ENCODE measurements at places on chromosomes 6 and 20.
A peak's percentile ranks its signal among the peaks of the same experiment; 100 is the strongest.

DNA sequence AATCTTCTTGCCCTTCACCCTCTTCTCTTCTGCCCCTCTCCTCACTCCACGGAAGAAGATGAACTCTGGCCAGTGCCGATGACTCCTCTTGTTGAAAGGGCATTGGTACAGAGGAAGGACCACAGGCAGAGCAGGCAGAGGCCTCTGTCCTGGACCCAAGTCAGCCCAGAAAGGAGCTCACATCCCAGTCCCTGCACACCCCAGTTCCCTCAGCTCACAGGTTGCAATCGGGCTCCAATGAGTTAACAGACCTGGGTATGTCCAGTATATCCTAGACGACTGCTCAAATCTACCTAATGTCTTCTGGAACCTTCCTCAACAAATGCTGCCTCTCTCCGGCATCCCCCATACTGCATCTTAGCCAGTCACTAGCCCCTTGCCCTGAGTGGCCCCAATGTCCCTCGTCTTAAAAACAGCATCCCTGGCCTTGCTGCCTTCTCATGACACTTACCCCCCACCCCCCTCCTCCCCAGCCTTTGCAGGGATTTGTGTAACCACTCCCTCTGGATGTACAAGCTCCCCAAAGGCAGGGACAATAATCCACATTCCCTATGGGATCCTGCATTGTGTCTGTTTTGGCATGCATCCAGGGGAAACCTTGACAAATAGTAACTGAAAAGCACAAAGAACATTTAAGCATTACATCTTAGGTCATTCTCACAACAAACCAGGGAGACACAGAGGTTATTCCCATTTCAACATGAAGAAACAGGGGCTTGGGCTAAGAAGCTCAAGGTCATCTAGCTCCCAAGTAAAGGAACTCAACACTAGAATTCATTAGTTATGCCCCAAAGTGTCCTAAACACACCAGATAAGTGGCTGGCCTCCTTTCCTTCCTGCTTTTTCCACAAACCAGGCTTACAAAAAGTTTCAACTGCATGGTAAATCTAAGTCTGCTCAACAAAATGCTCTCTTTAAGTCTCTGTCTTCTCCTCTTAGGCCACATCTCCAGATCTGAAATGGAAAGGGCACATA lies 45.1 kb downstream of the TRERF1 start:
- DNase-seq = no peak

DNA sequence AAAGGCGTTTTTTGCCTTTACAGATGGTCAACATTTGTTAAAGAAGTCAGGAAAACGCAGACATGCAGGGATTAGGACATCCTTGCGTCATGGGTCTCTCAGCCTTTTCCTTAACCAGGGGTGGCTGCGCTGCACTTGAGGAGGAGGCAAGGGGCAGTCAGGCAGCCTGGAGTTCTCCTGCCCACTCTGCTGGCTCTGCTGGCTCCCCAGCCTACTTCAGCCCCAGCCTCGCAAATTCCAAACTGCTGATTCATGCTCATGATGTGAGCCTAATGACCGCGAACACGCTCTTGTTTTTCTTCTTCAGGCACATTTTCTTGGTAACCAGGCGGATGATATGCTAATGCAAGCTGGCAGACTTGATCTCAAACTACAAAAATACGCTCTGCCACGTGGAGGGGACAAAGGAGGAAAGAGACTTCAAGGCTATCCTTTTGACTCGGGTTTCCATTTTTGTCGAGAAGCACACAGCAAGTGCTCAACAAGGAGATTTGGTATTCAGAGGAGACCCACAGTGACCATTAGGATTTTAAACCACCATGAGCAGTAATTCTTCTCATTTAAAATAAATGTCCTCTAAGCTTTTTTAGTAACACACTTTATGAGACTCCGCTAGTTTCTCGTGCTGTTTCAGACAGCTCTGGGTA lies 290.3 kb upstream of the STXBP5 start:
- DNase-seq = no peak

DNA sequence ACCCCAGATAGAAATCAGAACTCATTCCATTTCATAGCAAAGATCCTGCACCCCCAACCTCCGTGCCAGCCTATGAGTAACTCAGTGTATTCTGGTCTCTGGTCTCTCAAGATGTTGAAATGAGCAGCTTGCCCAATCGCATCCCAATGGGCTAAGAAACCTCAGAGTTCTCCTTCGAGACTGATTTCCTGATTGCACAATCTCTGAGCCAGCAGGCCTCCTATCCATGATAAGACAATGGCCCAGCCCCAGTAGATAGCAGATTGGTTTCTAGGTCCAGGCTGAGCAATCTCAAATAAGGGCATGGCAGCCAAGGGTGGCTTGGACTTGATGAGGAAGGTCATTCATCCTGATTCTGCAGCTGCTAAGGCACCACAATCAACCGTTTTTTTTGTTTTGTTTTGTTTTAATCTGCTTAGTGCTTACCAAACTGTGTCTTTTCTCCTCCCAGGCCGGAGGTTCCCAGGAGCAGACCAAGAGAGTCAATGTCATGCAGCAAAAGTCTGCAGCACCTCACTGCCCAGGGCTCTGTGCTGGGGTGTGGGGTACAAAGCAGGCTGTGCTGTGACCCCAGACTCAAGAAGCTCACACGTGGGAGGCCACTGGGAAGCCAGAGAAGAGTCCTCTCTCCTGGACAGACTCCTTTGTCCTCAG lies 125.1 kb upstream of the NXT1 start:
- DNase-seq = no peak

GRCh38 chr6:89375427-89376267 lies 23.1 kb upstream of the UBE2J1 start:
- peak; percentile 34 for DNase-seq

GRCh38 chr6:28378644-28379043 lies 20.9 kb downstream of the ZSCAN12 start:
- DNase-seq = no peak

GRCh38 chr6:22673474-22673873 lies 104.1 kb downstream of the HDGFL1 start:
- no peak for DNase-seq

DNA sequence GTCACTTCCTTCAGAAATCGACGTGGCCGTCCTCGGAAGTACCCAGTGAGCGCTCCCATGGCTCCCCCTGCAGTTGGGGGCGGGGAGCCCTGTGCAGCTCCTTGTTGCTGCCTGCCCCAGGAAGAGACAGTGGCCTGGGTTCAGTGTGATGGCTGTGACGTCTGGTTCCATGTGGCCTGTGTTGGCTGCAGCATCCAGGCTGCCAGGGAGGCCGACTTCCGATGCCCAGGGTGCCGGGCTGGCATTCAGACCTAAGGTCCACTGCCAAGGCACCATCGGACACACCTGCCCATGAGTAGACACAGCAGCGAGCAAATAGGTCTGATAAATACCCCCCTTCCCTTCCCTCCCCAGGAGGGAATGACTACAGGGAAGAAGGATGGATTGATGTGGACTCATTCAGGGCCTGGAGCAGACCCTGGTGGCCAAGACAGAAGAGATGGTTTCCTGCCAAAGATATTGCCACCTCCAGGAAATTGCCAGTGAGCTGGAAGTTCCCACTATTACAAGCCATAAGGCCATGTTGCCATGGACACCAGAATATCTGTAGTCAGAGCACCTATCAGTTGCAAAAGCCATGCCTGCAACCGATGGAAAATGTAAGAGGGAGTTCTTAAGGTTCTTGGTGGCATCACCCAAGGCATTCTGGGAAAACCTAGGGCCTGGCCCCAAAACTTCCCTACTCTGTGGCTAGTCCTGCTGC lies 4.2 kb downstream of the TCF19 start:
- DNase-seq = no peak

DNA sequence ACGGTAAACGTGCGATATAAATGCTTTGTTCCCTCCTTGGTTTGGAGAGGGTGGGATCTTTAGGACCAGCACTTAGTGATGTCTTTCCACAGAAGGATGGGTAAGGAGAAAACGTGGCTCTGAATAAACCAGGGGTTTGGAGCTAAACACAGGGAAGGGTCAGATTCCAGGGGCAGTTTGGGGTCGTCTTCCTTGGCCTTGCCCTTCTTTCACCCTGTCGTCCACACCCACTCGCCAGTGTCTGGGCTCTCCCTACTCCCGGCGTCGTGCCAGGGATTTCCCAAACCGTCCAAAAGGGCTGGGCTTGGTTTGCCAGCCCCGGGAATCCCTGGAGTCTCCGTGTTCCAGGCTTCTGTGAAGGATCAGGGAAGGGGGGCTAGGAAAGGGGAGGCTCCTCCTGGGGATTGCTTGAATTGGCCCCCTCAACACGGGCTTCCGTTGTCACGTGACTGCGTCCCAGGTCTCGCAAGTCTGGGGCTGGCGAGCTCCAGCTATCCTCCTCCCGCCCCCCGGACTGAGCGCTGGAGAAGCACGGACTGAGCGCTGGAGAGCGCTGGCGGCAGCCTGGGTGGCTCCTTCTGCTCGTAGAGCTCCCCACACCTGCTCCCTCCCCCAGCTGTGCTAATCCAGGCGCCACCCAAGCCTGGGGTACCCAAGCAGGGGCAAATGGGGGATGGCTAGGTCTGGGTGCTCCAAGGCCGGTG lies 9.4 kb upstream of the ARMC12 start:
- DNase-seq = no peak

- no peak for DNase-seq
These were observed 10.8 kb upstream of the SMIM29 start for GRCh38 chr6:34259529-34260069.

GRCh38 chr6:122733259-122733658 lies 46.3 kb upstream of the FABP7 start:
- DNase-seq = no peak

DNA sequence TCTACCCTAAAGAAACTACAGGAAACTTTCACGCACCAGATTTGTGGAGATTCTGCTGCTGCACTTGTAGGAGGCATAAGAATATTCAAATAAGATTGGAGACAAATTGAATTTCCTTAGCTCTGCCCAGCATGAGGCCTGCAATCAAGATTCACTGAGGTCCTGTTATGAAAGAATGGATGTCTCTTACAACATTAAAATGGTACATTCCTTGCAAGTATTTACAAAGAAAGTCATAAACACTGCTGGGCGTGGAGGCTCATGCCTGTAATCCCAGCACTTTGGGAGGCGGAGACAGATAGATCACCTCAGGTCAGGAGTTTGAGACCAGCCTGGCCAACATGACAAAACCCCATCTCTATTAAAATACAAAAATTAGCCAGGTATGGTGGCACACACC lies 74.0 kb upstream of the MAP3K4 start:
- no peak for DNase-seq

DNA sequence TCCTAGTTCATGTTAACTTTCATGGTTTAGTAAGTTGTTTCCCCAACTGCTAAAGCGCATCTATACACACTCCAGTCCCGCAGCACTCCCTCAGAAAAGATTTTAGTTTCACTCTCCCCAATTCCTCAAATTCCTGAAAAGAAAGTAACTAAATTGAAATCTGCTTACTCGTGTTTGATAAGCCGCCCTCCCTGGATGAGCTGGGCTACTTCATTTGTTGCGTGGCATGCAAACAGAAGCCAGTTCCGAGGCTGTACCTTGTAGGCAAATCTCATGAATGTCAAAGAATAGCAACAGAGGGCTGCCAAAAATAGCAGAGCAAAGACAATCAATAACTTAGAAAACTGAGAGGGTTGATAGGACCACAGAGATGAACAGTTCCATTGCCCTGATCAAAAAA lies 16.9 kb downstream of the MPC1 start:
- DNase-seq = no peak

- no peak for DNase-seq
These were observed 398.3 kb downstream of the UTRN start for GRCh38 chr6:144683216-144684070.

DNA sequence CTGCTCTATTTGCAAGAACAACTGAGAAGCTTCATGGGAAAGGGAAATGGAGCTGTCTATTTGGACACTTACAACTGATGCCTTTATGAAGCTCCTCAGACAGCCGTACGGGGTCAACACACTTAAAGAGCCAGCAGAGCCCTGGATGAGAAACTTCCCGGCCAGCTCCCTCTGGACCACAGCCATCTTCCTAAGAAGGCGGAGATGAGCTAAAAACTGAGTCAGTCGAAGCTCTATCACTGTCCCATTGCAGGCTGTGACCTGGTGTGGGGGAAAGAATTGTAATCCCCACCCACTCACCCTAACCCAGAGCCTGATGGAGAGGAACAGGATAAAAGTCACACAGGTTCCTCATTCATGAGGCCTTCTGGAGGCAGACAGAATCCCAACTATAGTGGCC lies 360.4 kb upstream of the JARID2 start:
- no peak for DNase-seq

DNA sequence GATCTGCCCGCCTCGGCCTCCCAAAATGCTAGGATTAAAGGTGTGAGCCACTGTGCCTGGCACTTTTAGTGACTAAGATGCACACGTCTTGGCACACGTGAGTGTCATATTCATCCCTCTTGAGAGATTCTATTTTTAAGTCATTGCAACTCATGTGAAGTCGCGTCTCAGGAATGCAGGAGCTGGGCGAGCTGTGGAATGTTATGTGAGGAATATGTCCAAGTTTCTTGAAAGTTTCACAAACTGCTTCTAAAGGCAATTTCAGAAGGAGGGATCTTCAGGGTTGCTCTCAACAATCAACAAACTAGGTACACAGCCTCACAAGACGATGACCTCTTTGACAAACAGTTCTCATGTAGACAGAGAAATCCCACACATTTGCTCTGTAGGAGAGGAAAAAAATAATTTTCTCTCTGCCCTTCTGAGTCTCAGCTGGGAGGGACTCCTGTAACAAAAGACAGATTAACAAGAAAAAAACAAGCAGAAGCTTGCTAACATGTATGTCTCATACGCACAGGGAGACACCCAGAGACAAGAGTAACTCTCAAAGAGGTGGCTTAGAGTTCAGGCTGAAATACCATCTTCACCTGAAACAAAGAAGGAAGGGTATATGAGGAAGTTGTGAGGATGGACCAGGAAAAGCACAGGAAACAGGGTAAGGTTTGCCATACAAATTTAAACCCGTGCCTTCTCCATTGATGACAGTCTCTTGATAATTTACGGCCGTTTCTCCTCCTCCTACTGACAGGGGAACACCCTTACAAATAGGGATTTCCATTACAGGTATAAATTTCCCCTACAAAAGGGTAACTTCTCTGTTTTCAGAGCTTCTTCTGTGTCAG lies 45.3 kb upstream of the FAM50B start:
- no peak for DNase-seq

- DNase-seq = no peak
These were observed 236.4 kb upstream of the TENT5A start for GRCh38 chr6:81988871-81989270.

- DNase-seq = no peak
These were observed 7.4 kb downstream of the OSER1 start for GRCh38 chr20:44203161-44203560.

DNA sequence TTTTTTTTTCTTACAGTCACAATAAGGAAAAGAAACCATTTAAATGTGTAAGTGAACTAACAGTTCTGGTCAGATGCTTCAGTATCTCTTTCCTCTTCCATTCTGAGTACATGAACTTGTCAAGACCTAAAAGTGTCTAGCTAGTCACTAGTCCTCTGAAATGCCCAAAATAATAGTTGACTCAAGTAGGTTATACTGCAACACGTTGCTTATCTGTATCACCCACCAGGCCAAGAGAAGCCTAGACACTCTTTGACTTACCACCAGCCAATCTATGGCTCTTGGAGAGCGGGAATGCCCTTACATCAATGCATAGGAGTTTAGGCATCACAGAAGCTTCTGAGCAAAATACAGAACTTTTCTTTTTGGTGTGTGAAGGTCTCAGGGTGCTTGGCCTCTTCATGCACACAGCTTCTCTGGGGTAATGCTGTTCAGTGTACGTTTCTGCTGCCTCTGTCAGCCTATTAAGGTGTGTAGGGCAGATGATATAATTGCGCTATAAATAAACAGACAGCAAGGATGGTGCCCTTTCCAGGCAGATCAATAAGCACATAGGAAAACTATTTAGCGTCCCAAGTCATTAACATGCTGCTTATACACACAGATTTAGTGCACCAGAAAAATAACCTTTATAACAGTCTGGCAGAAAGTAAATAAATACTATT lies 7.8 kb upstream of the GFOD1 start:
- no peak for DNase-seq

GRCh38 chr6:12343122-12343439 lies 52.9 kb downstream of the EDN1 start:
- DNase-seq = no peak

All from stimulated activated CD8-positive, alpha-beta memory T cell treated with anti-CD3 and anti-CD28 coated beads, Interleukin-2, amount 100 ng/mL, for 1 hour (primary cell).